B cell (primary cell): ENCODE measurements at places on chromosomes 2 and 18. TPM values are rescaled to one million over a fixed set of nuclear protein-coding genes. Genes with fewer than 3 reads are reported as not detected.

- DNase-seq = no peak
- H3K4me3 ChIP-seq = no peak overlapping the region
- no peaks in the 10 kb centered on the region for H3K27me3 ChIP-seq
These were observed 409.2 kb upstream of the HS6ST1 start for GRCh38 chr2:128727914-128728313.

- no peak for DNase-seq
- no peak overlapping the region for H3K27ac ChIP-seq
- no peaks in the 10 kb centered on the region for H3K36me3 ChIP-seq
- no peaks in the 10 kb centered on the region for H3K4me1 ChIP-seq
These were observed 90.3 kb downstream of the C1QL2 start for GRCh38 chr2:119068154-119068725.

GRCh38 chr18:58952858-58953257 lies 88.2 kb downstream of the ZNF532 start:
- peaks cover 9% of the 10 kb centered on the region for H3K4me1 ChIP-seq
- H3K27ac ChIP-seq = no peak overlapping the region
- no peak for DNase-seq

The TEKT4 gene
- not detected in 2 replicates for polyA plus RNA-seq

DNA sequence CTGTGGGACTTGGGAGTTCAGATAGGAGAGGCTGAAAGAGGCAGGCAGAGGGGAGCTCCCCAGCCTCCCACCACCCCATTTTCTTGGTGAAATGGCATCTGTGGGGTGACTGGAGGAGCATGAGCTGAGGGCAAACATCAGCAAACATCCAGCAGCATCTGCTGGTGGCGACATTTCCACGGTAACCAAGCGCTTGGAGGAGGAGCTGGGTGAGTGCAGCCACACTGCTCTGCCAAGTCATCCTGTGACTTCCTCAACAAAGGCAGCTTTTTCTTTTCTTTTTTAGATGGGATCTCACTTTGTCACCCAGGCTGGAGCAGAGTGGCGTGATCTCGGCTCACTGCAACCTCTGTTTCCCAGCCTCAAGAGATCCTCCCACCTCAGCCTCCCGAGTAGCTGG lies 5.6 kb downstream of the TXNL4A start:
- no peak for DNase-seq
- H3K27ac ChIP-seq = no peak overlapping the region
- no peak overlapping the region for H3K4me3 ChIP-seq
- no peaks in the 10 kb centered on the region for H3K27me3 ChIP-seq
- H3K36me3 ChIP-seq = no peaks in the 10 kb centered on the region
- H3K4me1 ChIP-seq = peaks cover 15% of the 10 kb centered on the region

DNA sequence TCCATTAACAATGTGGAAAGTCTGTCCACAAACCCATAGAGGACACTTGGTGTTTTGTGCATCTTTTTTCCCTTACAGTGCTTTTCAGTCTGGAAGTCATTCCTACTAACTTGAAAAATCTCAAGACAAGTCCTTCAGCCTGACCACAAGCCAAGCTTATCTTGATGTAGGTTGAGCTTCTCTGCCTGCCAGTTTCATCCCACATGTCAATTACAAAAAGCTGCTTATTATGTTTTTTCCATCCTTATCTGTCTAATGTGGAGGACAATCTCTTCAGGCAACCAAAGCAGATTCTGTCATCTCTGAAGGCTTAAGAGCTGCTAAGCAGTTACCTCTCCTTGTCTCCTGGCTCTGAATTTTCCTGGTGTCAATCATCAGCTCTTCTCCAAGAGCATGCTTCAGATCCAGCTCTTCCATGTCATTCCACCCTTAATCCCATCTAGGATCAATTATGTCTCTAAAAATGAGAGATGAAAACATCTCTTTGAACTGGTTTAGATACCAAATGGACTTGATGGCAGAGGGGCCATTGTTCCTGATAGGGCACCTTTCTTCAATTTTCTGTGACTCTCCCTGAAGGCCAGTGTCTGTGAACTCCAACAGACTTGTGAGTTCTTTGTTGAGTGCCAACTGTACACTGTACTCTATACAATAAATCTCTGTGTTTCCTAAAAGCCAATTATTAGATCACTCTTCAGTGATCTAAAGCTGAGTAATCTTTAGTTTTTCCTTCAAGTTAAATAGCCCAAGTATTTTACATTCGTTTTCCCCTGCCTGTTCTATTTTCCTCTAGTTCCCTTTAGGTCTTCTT lies 208.6 kb downstream of the RBM43 start:
- H3K36me3 ChIP-seq = no peaks in the 10 kb centered on the region
- H3K27me3 ChIP-seq = no peaks in the 10 kb centered on the region
- no peaks in the 10 kb centered on the region for H3K4me1 ChIP-seq
- DNase-seq = no peak

- no peak overlapping the region for H3K4me3 ChIP-seq
- H3K27ac ChIP-seq = no peak overlapping the region
- H3K36me3 ChIP-seq = no peaks in the 10 kb centered on the region
- H3K27me3 ChIP-seq = no peaks in the 10 kb centered on the region
- no peaks in the 10 kb centered on the region for H3K4me1 ChIP-seq
- DNase-seq = no peak
These were observed 411.2 kb downstream of the RND3 start for GRCh38 chr2:150076281-150076680.

GRCh38 chr18:44700652-44701051 lies 20.0 kb downstream of the SETBP1 start:
- H3K4me3 ChIP-seq = no peak overlapping the region
- no peaks in the 10 kb centered on the region for H3K27me3 ChIP-seq
- DNase-seq = peak; percentile 54
- no peak overlapping the region for H3K27ac ChIP-seq
- peaks cover 46% of the 10 kb centered on the region for H3K4me1 ChIP-seq

GRCh38 chr2:176872406-176872805 lies 340.2 kb upstream of the HNRNPA3 start:
- H3K27me3 ChIP-seq = no peaks in the 10 kb centered on the region
- no peak overlapping the region for H3K27ac ChIP-seq
- DNase-seq = no peak

GRCh38 chr2:119749477-119750012 lies 10.2 kb upstream of the PTPN4 start:
- no peaks in the 10 kb centered on the region for H3K4me1 ChIP-seq
- no peak overlapping the region for H3K27ac ChIP-seq
- no peak overlapping the region for H3K4me3 ChIP-seq
- no peaks in the 10 kb centered on the region for H3K27me3 ChIP-seq

- no peaks in the 10 kb centered on the region for H3K4me1 ChIP-seq
- no peaks in the 10 kb centered on the region for H3K27me3 ChIP-seq
- no peaks in the 10 kb centered on the region for H3K36me3 ChIP-seq
- no peak overlapping the region for H3K27ac ChIP-seq
- H3K4me3 ChIP-seq = no peak overlapping the region
- DNase-seq = no peak
These were observed 11.0 kb upstream of the CTAGE1 start for GRCh38 chr18:22428672-22429071.

GRCh38 chr2:226426292-226426736 lies 373.3 kb downstream of the IRS1 start:
- peaks cover 37% of the 10 kb centered on the region for H3K4me1 ChIP-seq
- no peak overlapping the region for H3K27ac ChIP-seq
- H3K27me3 ChIP-seq = peaks cover 6% of the 10 kb centered on the region
- no peaks in the 10 kb centered on the region for H3K36me3 ChIP-seq
- H3K4me3 ChIP-seq = no peak overlapping the region
